ENCODE measurements at places on chromosomes 1 and 21. TPM values are rescaled to one million over a fixed set of nuclear protein-coding genes. Genes with fewer than 3 reads are reported as not detected.

- no peak for DNase-seq
These were observed 102.7 kb upstream of the C1orf174 start for GRCh38 chr1:4002741-4003140.

SHISA4 gene
- 22.4 TPM for total RNA-seq

CDKN2C gene
- 3.0 TPM for total RNA-seq

INSRR gene
- total RNA-seq: not detected

DNA sequence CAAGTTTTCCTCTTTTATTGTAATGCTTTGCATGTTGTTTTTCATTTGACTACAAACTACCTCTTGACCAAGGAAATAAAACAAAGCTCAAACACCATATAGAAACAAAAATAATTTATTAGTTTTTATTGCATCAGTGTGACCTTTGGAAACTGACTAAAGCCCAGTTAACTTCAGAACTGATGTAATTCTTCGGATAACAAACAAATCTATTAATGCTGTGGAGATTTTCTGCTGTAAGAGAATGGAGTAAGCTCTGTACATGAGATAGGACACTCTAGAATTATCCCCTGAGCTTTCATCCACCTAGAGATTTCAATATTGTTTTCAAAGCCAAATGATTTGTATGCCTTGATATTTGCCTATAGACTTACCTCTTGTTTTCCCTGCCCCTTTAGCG is 154.0 kb upstream of the KCNK2 start:
- no peak for DNase-seq

Measured in epithelial cell of proximal tubule (primary cell).